ENCODE measurements at places on chromosomes 3 and 15.
A peak's percentile ranks its signal among the peaks of the same experiment; 100 is the strongest.

GRCh38 chr3:151933234-151933853 lies 59.9 kb downstream of the SUCNR1 start:
- peak; percentile 38 for DNase-seq

DNA sequence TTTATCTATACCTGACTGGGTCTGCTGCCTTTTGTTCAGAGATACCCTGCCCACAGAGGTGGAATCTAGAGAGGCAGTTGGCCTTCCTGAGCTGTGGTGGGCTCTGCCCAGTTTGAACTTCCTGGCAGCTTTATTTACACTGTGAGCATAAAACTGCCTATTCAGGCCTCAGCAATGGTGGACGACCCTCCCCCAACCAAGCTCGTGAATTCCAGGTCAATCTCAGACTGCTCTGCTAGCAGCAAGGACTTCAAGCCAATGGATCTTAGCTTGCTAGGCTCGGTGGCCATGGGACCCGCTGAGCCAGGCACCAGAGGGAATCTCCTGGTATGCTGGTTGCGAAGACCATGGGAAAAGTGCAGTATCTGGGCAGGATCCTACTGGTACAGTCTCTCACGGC lies 270.2 kb downstream of the CADM2 start:
- DNase-seq, result no peak

DNA sequence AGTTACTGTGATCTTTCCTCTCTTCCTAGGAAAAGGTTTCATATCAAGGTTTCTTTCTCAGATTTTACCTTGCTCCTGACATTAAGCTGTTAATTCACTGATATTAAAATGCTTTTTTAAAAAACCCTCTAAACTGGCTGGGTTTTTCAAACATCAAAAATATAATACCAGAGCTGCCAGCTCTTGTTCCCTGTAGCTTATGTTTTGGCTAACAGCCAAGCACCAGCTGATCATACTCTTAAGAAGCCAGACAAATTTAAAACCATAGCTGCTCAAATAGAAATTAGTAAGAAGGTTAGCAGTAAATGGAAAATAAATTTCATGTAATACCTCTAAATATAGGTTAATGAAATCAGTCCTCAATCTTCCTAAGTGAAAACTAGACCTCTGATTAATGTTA lies 657.5 kb downstream of the GRM7 start:
- no peak for DNase-seq

GRCh38 chr3:32870373-32871095 lies 52.7 kb downstream of the TRIM71 start:
- no peak for DNase-seq

- DNase-seq, result no peak
These were observed 3.3 kb downstream of the TMEM40 start for GRCh38 chr3:12755754-12756153.

DNA sequence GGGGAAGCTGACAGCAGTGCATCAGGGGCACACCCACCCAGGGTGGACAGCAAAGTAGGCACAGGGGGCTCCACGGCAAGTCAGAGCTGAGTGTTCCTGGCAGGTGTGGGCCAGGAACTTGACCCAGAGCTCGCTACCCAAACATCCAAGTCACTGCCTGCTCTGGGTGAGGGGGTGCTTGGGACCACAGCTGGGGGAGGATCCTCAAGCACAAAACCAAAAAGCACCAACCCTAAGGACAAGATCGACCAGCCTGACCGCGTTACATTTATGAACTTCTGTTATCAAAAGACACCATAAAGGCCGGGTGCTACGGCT lies 101.2 kb downstream of the CHSY1 start:
- no peak for DNase-seq

GRCh38 chr3:176974279-176974678 lies 223.0 kb downstream of the TBL1XR1 start:
- no peak for DNase-seq

DNA sequence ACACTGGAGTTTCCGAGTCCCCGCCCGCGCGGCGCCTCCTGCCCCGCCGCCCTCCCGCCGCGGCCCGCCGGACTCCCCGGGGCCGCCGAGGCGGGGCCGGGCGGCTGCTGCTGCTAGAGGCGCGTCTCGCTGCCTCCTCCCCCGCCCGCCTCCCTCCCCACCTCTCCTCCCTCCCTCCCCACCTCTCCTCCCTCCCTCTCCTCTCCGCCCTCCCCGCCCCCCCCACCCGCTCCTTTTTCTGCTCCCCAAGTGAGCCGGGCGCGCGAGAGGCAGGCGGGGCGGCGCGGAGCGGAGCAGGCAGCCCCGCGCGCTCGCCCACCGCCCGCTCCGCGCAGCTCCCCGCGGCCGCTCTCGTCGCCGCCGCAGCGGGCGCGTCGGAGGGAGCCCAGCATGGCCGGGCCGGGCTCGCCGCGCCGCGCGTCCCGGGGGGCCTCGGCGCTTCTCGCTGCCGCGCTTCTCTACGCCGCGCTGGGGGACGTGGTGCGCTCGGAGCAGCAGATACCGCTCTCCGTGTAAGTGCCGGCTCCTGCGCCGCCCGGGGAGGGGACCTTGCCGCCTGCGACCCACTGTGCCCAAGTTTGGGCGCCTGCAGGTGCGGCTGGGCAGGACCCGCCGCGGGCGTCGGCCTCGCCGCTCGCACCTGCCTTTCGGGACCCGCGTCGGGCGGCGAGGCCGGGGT lies at the start of gene CACNA2D3:
Gene CACNA2D3, plus strand, starts transcription at position 229 of the 679 bp plus-strand sequence.
- peak; percentile 57 for DNase-seq

DNA sequence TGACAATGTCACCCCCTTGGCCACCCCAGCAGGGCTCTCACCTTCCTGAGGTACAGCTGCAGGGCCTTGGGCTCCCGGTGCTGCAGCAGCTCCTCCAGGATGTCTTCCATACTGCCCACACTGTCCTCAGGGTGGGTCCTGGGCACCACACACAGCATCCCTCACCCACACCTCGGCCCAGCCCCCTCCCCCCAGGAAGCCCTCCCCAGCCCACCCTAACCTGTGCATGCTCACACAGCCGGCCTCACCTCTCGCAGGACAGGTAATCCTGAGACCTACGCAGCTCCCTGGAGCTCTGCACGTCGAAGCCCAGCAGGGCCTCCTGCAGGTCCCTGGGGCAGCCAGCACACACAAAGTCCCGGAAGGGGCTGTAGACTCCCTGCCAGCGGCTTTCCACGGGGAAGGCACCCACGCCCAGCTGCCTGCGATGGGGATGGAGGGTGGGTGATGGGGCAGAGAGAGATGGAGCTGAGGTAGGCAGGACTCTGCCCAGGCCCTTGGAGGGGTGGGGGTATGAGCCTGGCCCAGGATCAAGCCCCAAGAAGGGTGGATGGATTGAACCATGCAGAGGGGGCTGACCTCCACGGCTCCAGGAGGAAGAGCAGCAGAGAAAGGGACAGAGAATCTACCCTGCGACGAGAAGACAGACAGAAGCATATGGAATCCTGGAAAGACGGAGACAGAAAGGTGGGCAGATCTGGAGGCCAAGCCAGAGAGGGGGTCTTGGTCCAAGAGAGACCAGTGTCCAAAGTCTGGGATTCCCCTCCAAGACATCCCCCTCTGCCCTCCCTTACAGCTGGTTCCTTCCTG lies 16.7 kb downstream of the ALS2CL start:
- DNase-seq, result no peak

- DNase-seq, result no peak
These were observed 46.1 kb downstream of the FNDC3B start for GRCh38 chr3:172085557-172085895.

DNA sequence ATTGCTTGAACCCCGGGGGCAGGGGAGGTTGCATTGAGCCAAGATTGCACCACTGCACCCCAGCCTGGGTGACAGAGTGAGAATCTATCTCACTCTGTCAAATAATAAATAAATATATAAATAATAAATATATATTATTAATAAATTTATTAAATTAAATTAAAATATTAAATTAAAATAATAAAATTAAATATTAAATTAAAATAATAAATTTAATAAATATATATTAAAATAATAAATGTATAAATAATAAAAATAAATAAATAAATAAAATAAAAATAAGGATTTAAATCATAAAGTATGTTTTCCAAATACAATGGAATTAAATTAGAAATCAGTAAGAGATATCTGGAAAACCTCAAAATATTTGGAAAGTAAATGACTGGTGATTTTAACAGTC lies 43.3 kb downstream of the ATOSA start:
- DNase-seq, result no peak

DNA sequence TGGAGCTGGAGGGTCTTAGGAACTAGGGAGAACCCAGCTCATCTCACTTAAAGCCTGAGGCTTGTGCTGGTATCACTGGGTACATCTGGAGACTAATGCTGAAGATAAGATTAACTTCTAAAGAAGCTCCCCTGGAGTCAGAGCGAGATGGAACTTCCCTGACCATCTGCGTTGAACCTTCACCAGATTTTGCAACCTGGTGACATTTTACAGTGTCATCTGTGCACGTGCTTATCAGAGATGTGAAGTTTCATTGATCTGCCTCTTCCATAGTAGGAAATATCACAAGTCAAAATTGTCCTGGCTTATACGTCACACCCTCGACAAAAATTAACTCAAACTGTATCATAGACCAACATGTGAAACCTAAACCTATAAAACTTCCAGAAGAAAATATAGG lies 395.5 kb downstream of the SHQ1 start:
- no peak for DNase-seq

GRCh38 chr3:35908366-35909232 lies 269.3 kb downstream of the ARPP21 start:
- DNase-seq, result peak; percentile 52

DNA sequence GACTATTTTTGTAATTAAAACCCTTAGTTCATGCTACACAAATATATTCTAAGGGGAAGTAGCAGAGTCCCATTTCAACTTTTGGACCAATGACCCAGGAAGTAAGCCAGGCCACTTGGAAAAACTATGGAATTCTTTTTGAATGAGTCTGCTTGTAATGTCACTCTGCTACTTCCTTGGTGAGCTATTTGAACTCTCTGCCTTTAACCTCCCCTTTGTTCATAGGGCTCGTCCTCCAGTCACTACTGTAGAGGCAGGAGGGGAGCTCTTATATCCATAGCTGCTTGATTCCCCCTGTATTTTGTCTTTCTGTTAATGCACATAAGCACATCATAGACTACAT lies 119.6 kb downstream of the UACA start:
- peak; percentile 35 for DNase-seq

GRCh38 chr3:165642761-165643420 lies 194.3 kb downstream of the BCHE start:
- peak; percentile 80 for DNase-seq

DNA sequence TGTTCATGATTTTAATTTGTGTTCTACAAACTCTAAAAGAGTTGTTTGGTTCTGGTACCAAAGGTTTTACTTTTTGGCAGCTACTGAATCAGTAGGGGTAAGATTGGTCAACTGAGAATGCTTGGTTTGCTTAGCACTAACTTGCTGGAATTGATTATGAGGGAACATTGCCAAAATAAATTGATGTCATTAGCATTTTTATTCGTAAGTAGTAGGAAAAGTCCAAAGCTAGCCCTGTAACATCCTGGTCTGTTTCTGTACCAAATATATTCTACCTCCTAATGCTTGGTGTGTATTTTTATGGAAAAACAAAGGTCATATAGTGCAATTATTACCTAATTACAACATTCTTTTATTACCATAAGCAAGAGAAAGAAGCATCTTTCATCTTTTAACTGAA lies 35.9 kb upstream of the KPNA4 start:
- no peak for DNase-seq

DNA sequence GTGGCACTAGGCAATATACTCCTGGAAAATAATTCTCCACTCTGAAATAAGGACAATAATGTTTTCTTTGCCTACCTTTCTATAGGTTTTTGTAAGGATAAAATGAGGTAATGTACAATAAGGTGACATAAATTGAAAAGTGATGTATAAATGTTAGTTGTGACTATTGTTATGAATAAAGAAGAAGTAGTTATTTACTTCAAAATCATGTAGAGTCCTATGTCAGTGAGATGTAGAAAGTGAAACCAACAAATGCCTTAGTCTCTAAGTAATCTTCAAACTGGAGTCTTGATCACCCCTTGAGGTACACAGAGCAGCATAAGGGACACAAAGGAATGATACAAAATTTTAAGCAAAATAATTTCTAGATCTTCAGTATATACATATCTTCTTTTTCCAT lies 60.3 kb upstream of the TP63 start:
- DNase-seq, result no peak

DNA sequence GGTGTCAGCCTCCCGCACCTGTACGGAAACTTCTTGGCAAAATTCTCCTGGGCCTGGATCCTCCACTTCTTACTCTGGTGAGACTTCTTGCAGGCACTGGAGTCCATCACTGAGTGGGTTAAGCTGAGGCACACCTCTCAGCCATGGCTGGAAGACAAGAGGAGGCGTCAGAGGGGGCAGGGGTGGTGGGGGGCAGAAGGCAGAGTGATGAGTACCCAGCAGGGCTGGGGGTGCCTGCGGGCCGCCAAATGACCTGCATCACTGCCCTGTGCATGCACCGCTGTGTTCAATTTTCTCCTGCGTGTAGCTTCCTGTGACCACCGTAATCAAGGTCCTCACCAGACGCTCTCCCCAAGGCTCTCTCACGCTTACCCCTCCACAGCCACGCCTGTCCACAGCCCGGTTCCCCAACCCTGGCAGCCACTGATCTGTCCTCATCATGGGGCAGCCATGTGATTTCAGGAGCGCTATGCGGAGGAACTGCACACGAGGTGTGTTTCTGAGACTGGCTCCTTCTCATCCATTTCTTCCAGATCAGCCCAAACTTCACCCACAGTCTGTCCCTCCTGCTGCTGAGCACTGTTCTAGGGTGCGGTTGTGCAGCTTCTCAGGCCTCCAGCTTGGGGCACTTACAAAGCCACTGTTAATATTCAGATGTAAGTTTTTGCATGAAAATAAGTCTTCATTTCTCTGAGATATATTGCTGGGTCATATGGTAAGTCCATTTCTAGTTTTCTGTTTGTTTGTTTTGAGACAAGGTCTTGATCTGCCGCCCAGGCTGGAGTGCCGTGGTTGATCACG lies 5.2 kb downstream of the C3orf22 start:
- DNase-seq, result no peak

DNA sequence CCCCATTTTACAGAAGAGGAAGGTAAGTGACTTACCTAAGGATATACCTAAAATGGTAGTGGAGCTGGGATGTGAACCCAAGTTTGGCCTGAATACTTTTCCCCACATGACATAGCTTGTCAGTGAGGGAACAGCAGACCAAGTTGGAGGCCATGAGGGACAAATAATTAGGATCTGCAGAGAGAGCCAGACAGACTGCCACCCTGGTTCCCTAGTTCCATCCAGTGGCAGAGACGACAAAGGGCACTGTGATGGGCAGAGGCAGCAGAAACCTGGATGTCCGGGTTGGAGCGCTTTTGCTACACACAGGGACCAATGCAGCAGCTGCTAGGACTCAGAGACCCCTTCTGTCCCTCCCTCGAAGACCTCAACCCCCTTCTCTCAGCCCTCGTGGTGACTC lies 1.2 kb downstream of the CPLX3 start:
- DNase-seq, result no peak

Data from GM03348 (cell line).